ENCODE measurements at places on chromosomes 16 and 17.
A peak's percentile ranks its signal among the peaks of the same experiment; 100 is the strongest.

DNA sequence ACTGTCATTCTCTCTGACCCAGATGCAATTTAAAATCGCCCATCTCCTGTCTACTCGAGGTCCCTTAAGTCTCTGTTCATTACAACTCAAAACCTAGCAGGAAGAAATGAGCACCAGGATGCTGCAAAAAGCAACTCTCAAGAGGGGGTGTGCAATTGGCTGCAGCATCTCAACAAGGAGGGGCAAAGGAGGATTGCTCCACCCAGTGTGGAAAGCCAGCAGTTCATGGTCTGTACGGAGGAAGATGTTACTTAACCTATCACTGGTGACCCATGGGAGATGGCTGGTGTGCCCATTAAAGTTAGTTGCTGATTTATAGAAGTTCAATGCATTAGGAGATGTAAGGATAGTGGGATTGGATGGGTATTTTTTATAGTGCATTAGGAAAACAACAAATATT, 147.4 kb downstream of the CDK5R1 start:
- DNase-seq: no peak

GRCh38 chr16:50522324-50522723, 25.9 kb upstream of the NKD1 start:
- no peak for DNase-seq

- DNase-seq: peak; percentile 39
Observed at GRCh38 chr17:81018044-81018802, 16.7 kb upstream of the BAIAP2 start.

DNA sequence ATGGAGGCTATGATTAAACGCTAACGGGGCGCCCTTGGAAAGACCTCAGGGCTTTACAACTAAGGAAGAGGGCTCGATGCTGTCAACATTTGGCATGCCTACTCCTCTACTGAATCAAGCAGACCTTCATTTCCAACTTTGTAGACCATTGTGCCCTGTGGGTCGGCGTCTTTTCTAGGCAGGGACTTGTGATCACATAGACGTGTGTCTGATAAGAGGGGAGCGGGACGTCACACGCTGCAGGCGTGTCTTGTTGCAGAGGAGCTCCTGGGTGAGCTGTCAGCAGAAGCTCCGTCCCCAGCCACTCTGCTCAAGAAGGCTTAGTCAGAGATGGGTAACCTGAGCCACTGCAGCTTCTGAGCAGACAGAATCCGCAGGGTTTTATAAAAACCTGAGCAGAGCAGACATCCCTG, 2.8 kb downstream of the MAPK8IP3 start:
- no peak for DNase-seq

DNA sequence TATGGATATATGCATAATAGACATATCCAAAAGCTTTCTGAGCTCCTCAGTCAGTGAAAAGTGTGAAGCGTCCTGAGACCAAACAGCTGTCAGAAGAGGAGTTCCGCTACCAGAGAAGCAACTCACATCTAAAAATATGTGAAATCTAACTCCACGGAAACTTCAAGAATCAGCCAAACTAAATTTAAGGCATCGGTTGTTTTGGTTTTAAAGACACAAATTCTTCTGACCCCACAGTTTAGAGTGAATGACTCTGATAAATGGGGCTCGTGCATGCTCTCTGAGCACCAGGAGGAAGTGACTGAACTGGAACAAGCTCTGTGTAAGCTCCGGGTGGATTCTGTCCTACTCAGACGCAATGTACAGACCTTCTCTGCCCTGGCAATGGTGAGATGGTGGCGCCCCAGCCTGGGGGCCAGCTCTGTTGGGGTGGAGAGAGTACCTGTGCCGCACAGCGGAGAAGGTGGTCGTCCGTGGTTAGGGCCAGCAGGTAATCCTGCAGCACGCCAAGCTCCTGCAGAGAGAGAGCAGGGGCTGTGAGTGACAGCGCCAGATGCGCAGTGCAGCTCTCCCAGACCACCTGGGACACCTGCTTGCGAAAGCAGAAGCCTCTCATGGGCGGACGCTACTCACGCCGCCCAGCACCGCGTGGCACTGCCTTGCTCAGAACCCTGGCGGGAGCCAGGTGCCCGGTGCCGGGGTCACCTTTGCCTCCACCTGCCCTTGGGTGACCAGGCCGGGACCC, 44.4 kb upstream of the ATP2A3 start:
- no peak for DNase-seq

- DNase-seq: peak; percentile 45
Observed at GRCh38 chr16:9159839-9160550, 68.6 kb downstream of the HAPSTR1 start.

- DNase-seq: no peak
Observed at GRCh38 chr16:3695610-3696369, 21.5 kb downstream of the TRAP1 start.

DNA sequence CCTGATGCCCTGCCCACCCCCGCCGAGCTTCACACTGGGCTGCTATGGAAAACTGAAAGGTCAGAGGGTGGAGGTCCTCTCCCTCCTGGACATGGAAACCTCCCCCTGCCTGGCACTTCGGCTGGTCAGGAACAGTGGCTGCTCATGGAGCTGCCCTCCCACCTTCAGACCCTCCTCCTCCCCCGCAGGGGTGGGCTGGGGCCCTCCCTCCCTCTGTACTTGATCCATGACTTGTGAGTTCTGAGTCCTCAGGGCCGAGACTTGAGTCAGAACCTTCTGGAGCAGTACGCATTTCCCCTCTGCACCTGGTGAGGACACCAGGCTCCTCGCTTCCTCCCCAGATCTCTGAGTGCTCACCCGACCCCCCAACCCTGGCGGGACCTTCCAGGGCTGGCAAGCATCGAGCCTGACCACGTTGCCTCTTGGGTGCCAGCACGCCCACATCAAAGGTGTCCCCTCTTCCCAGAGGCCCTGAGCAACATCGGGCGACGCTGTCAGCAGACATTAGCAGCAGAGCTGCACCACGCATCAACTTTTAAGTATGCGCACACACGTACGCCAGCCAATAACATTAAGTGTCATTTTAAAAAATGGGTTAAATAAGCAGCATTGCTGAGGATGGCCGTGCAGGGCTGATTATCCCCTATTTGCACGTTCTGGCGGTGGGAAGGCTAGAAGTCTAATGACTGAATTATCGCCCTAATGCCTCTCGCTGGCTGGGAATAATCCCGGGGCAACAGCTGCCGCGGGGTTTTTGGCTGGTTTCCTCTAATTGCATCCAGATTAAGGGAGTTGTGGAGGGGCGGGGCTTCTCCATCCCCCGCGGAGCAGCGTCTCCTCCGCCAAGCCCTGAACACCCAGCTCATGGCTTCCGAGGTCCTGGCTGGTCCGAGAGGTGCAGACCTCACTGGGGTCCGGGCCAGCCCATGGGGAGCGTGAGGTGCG, 98.0 kb downstream of the TBC1D16 start:
- peak; percentile 36 for DNase-seq

- DNase-seq: no peak
Observed at GRCh38 chr17:68182940-68183551, 64.8 kb upstream of the AMZ2 start.

- DNase-seq: no peak
Observed at GRCh38 chr16:5580772-5581171, 483.2 kb upstream of the EEF2KMT start.

- peak; percentile 32 for DNase-seq
Observed at GRCh38 chr16:64469906-64470702, 651.8 kb downstream of the CDH11 start.

DNA sequence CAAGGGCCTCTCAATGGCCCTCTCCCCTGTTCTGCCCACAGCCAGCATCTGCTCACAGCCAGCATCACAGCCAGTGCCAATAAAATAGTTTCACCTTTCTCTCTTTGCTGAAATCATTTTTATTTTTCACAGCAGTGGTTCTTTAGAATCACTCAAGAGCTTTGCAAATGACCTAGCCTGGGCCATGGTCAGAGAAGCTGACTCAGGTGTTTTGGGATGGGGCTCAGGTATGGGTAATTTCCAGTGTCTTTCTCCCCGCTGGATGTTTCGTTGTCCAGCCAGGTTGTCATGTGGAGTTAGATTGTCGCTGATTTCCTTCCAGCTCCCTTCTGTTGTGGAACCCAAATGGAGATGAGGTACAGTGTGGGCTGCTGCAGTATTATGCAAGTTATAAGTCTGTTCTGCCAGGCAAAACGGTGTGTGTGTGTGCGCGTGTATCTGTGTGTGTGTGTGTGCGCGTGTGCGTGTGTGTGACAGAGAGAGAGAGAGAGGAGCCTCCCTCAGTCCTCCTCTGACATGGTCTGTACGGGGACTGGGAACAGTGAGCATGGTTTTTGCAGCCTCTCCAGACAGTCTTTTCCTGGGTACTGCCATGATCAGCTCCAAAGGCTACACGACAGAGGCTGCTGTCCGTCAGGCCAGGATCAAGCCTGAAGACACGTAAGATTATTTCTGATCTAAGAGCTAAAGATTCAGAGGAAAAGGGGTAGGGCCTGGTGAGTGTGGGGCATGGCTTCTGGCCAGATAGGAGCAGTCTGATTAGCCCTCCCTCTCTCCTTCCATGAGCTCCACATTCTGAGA, 1.4 kb upstream of the PMP22 start:
- no peak for DNase-seq

DNA sequence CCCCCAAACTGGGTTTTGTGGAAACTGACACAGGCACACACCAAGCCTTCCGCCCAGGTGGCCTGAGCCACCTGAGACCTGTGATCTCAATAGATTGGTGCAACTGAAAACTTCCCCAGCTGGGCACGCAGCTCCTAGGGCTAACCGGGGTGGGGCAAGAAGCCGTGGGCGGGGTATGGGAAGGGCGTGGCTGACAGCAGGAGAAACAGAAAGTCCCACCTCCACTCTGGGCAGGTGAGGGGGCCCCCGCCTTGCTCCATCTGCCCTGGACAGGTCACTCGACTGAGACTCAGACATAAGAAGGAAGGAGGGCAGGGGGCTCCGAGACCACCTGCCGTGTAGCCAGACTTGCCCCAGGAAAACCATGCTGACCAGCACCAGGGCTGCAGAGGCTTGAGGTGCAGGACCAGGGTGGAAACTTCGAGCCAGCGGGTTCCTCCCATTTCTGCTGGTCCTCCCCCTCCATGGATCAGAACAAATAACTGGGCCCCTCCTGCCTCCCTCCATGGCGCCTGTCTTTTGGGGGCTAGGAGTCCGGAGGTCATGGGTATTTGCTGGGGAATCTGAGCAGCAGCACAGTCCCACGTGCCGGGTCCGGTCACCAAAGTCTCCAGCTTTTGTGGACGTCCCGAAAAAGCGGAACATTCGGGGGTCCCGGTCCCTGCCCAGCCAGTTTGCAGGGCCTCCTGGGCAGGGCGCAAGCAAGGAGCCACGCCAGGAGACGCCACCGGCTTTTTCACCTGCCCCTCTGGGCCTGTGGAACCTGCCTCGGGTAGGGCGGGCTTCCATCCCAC, 1.3 kb downstream of the TIMP2 start:
- no peak for DNase-seq

GRCh38 chr17:3531266-3532101, 26.1 kb downstream of the TRPV3 start:
- no peak for DNase-seq

DNA sequence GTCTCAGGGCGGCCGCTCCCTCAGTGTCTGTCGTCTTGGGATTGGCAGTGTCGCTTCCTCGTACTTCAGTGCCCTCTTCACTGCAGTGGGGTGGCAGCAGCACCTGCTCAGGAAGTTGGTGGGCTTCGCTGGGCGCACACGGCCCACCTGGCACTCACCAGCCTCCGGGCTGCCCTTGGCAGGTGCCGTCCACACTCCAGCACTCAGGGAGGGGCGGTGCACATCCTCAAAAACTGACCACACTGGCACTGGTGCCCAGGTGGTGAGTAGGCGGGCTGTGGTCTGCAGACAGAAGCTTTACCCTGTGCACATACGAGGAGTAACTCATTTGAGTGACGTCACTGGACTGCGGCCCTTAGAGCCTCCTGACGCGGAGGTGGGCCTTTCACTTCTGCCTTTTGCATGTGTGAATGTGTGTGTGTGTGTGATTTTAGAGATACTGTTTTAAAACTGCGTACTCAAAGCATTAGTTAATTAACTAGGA, 94.6 kb downstream of the BANP start:
- DNase-seq: no peak

GRCh38 chr17:27809555-27809954, 9.2 kb upstream of the NOS2 start:
- DNase-seq: no peak
